ENCODE measurements at places on chromosomes 1 and 21.

DNA sequence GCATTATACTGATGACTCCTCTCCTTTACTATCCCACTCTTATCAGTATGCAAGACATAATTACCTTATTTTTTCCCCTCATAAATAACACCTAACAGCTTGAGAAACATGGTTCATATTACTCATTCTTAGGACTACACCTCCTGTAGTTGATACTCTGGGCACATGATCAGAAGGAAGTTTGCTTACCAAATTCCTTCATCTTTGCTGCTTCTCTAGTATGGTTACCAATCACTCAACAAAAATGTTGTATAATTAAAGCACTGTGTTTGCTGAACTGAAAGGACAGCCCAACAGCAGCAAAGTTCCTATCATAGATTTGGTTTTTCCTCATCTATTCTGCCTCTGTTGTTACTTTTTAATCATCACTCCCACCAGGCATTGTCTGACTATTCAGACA is 586.3 kb downstream of the LRRIQ3 start:
- no peak for DNase-seq

- no peak for DNase-seq
Observed at GRCh38 chr21:39156024-39156423, 27.2 kb downstream of the PSMG1 start.

- no peak for DNase-seq
Observed at GRCh38 chr1:33188572-33189275, 6.9 kb upstream of the TRIM62 start.

DNA sequence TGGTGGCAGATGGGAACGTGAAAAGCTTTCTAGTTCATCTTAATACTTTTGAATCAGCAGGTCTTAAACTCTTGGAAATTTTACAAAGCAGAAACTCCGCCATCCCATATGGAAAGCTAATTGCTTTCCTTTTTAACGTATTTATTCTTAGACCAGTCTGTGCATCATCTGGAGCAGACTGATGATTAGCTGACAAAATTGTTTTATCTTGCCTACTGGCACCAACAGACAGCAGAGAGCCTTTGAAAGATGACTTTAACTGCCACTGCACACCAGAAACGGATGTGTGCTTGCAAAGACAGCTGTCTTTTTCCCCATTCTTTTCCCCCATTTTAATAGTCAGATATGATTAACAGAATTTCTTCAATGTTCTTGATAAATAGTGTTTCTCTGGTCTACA is 97.0 kb downstream of the PLD5 start:
- DNase-seq = no peak

DNA sequence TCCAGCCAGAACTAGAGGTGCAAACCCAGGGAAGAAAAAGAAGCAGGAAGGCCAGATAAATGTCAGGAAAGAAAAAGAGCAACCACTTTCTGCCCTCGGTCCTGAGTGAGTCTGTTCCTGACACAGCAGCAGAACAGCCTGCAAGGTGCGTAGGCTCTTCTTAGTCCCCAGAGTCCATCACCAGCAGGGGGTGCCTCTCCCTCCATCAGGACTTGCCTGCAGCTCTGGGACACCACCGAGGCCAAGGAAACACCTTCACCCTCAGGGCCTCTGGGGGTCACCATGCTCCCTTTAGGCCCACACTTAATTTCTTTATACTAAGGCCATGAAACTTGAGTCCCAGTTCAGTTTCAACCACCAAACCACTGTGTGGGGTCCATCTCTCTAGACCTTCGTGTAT is 43.7 kb upstream of the NFASC start:
- DNase-seq = no peak

- DNase-seq = no peak
Observed at GRCh38 chr1:71753746-71754145, 528.6 kb downstream of the NEGR1 start.

- DNase-seq = no peak
Observed at GRCh38 chr1:48547561-48548220, 75.7 kb upstream of the SPATA6 start.

- no peak for DNase-seq
Observed at GRCh38 chr1:61273167-61273705, 190.9 kb downstream of the NFIA start.

GRCh38 chr1:40699787-40700186 is 8.3 kb downstream of the NFYC start:
- no peak for DNase-seq

DNA sequence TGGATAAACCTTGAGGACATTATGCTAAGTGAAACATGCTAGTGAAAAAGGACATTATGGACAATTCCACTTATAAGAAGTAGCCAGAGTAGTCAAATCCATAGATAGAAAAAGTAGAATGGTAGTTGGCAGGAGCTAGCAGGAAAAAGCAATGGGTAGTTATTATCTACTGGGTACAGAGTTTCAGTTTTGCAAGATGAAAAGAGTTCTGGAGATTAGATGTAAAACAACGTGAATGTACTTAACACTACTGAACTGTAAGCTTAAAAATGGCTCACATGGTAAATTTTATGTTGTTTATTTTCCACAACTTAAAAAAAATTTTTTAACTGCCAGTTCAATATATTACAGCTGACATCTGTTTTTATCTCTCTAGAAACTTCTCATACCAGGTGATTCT is 19.4 kb downstream of the JAK1 start:
- no peak for DNase-seq

- DNase-seq = no peak
Observed at GRCh38 chr1:197391303-197392226, 123.5 kb downstream of the CRB1 start.

GRCh38 chr1:235047331-235047871 is 81.2 kb downstream of the TOMM20 start:
- DNase-seq = no peak

DNA sequence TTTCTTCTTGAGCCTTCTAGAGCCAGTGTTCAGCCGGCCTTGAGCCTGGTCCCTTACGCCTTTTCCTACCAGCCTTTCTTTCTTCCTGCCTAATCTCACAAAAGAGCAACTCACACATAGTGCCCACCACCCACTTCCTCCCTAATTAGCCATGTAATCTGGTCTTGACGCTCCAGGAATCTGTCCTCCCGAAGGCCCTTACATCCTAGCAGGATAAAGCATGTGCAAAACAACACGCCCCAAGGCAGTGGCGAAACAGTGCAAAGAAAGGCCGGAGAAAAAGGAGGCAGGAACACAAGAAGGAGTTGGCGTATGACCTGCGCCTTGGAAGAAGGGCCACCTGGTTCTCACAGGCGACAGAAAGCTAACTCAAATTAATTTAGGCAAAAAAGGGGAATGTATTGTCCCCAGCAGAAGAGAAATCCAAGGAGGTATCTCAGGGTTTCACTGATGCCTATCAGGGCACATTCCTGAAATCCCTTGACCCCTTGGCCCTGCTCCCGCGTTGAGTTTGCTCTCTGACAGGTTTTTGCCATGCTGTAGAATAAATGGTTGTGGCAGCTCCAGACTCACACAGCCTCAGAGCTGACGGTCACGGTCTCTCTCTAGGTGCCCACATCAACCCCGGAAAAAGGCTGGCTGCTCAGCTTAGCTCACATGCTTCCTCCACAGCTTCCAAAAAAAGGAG is 79.0 kb downstream of the ZNF281 start:
- no peak for DNase-seq

DNA sequence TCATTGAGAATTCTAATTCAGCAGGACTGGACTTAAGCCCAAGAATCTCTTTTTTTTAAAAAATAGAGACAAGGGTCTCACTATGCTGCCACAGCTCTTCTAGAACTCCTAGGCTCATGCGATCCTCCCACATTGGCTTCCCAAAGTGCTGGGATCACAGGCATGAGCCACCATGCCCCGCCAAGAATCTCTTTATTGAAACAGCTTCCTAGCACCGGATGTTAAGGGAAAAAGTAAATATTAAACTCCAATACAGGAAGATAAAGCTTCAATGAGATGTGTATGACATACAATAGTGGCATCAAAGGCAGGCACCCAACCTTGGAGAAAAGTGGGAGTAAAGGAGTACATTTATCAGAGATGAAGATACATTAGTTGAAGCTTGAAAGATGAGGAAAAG is 25.5 kb downstream of the PUM1 start:
- DNase-seq = no peak

DNA sequence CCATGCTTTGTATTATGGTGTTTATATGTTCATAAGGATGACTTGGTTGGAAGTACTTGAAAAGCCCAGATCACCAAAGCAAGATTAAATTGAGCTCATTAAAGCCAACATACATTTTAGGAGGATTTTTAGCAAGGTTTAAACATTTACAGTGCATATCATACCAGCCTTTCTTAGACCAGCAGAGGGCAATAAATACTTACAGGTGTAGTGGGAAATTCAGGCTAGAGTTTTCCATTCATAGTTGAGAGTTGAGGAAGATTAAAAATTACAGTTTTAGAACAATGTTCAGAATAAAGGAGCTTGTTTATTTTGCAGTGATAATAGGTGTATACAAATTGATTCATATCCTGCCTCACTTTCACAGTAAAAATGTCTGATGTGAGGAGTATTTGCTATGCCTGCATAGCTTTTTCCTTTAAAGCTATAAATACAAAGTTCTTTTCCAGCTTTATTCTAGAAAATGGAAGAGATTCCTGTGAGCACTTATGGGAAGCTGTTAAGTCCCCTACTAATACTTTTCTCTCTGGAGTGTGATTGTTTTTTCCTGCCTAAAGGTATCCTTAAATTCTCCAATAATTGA is 35.3 kb downstream of the DTL start:
- DNase-seq = no peak

DNA sequence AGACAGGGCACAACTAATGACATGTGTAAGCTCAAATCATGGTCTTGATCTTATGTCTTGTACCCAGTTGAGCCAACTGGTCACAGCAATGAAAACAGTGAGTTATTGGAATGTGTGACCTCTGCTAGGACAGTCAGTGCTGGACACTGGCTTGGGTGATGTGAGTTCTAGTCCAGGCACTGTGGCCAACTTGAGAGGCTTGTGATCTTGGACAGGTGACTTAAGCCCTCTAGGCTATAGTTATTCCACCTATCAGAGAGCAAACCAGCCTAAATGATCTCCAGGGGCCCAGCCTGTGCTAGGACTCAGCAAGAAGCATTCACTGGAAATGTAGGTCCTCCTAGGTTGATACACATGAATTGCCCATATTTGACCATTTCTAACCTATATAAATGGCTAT is 1.1 kb downstream of the KCNE2 start:
- DNase-seq = no peak

- DNase-seq = no peak
Observed at GRCh38 chr1:92563457-92564216, 76.9 kb upstream of the GFI1 start.

- DNase-seq = no peak
Observed at GRCh38 chr1:181354865-181355264, 128.5 kb upstream of the CACNA1E start.

DNA sequence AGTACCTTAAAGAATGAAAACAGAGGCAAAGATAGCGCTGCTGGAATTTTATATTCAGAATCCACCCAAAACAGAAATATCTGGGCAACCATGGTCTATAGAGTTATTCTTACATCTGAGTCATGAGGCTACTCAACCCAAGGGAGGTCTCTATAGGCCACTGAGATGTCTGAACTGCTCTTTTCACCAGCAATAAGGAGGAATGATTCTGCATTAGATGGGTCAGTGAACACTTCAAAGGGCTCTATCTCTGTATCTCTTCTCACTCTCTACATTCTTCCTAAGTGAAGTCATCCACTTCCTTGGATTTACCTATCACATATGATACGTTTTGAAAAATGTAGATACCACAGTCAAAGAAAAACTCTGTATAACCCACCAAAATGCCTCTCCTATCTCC is 90.2 kb upstream of the NGF start:
- no peak for DNase-seq

DNA sequence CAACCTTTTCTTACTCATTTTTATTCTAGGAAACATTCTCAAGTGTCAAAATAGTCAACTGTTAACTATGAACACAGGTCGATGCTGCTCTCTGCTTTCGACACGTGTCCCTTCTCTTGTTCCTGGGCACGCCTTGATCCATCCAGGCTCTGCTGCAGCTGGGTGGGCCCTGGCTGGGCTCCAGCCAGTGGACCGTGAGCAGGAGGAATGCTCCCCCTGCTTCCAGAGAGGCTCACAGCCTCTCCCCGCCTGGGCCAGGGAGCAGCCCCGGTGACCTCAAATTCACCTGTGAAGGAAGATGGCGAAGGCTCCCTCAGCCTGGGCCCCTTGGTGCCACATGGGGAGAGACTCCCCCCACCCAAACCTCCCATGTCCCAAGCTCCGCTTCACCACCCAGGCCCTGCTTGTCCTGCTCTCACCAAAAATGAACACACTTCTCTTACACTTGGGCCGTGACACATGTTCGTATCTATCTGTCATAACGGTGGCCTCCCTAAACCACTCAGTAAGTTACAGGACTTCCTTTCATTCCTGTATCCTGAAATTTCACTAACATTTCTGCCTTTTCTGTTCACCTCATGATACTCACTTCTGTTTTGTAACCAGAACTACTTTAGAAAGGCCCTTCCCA is 24.6 kb upstream of the ADARB1 start:
- no peak for DNase-seq

GRCh38 chr21:37688952-37689659 is 227.2 kb downstream of the KCNJ6 start:
- no peak for DNase-seq

DNA sequence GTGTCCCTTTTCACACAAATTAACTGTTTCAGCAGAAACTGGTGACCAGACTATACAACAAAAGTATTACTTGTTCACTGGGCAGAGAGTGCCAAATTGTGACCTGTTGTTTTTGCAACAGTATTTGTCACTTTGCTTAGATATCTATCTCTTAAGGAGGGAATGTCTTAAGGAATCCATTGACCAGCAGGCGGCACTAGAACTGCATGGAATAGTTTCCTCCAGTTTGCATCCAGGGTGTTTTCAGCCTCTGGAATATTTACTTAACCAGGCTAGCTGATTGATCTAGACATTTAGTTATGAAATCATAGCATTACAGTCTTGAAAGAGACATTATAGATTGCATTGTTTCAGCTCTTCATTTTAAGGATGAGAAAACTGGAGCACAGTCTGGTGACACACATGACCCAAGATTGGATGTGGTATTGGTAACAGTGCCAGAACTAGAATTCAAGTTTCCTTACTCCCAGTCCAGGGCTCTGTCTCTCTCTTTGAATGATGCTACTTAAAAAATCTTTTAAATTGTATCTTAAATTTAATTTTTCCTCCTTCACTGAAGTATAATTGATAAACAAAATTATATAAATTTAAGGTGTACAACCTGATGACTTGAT is 16.9 kb downstream of the RPTN start:
- no peak for DNase-seq

DNA sequence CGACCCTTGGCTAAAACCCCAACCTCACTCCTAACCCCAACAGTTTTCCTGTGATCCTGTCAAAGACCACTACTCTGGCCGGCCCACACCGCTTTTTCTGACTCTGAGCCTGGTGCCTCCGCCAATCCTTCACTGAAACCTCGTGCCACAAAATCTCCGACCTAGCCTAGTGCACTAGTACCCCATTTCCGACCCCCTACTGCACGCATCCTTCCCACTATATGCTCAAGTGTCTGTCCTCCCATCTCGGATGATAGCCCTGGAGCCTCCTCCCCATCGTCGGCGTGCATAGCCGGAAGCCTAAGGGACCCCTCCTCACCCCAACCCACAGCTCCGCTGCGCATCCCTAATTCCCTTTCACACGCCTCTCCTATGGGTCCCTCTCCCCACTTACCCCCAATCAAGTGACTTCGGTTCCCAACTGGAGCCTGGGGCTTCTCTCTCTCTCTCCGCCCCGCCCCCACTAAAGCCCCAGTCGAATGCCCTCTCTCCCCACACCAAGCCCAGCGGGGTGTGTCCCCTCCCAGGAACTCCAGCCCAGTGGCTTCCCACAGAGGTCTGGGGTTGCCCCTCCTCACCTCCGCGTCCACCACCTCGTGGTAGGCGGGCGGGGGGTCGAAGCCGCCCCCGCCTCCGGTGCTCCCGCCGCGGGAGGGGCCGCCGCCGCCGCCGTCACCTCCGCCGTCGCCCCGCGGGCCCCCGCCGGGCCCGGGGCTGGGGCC is 791 bp downstream of the USP24 start:
- DNase-seq = peak; percentile 24
